ENCODE measurements at places on chromosomes 4 and X.

DNA sequence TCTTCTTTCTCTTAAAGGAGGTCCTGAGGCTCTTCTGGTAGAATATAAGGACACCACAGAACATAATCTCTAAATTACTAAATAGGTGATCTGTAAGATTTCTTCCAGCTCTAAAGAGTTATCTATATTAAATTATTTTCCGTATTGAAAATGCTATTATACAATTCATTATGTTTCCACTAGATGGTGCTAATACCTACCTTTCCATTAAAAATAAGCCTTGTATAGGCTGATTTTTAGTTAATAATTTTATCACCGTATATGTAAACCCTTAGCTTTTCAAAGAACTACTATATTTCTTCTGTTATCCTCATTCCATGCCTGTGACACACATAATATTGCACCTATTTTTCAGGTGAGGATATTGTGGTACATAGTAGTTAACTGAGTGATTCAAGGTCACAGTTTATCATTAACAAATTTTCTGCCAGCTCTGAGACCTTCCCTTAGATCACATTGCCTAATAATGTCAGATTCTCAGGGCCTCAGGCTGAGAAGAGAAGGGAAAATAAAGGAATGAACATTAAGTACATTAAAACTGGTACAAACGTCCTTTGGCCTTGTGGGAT, 138.8 kb downstream of the TEX11 start:
- peak; percentile 1 for DNase-seq

DNA sequence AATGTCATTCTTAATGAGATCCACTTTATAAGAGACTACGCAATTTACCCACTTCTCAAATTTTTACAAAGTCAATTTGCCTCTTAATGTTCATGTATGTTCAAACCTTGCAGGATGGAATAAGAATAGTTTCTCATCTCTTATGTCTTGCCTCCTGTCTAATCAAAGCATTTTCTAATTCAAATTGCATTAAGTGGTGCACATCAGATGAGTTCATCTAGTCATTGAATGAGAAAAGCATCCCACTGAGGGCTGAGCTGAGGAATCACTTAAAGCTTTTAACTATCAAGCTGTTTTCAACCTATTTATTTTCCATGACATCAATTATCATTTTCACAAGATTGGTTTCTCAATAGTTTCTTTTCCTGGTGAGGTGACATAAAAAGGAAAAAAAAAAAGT, 1964.0 kb downstream of the PCDH7 start:
- no peak for DNase-seq

- no peak for DNase-seq
Observed at GRCh38 chrX:22585831-22586230, 313.1 kb downstream of the CBLL2 start.

GRCh38 chrX:115284877-115285276, 4.6 kb upstream of the LUZP4 start:
- no peak for DNase-seq

GRCh38 chr4:15253349-15253748, 174.5 kb upstream of the C1QTNF7 start:
- no peak for DNase-seq

- DNase-seq, result no peak
Observed at GRCh38 chr4:121270389-121270788, 106.3 kb upstream of the TNIP3 start.

DNA sequence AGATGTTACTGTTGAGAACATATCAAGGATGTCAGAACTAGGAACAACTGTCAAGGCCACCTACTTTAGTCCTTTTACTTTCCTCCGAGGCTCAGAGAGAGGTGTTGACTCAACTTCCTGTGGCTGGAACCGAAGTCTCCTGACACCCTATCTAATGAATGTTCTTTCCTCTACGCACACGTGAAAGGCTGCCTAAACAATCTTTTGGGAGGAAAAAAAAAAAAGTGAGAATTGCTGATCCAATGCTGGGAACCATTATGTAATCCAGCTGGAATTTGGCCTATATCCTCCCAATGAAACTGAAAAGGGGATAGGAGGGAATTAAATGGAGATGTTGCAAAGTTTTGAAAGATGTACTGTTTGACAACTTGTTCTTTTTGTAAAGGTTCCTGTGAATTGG, 8.3 kb upstream of the MAP7D3 start:
- DNase-seq, result no peak

DNA sequence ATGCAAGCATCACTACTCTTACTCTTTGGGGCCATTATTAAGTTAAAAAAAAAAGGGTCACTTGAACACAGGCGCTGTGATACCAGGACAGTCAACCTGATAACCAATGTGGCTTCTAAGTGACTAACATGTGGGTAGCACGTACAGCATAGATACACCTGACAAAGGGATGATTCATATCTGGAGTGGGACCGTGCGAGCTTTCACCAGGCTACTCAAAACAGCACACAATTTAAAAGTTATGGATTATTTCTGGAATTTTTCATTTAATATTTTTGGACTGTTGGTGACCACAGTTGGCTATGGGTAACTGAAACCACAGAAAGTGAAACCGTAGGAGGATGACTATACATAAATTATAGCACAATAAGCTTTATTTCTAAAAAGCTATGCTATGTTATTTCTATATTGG, 113.8 kb upstream of the STIM2 start:
- DNase-seq, result no peak

DNA sequence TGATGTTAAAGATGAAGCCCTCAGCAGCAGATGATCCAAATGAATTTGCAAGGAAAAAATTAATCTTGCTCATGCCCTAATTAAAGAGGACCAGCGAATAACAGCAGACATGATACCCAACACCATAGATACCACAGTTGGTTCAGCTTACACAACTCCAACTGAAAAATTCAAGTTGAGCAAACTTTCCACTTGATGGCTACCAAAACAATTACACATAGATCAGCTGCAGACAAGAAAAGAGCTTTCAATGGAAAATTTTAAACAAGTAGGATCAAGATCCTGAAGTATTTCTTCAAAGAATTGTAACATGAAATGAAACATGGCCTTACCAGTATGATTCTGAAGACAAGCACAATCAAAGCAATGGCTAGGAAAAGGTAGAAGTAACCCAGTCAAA, 90.0 kb downstream of the KLHL13 start:
- no peak for DNase-seq

DNA sequence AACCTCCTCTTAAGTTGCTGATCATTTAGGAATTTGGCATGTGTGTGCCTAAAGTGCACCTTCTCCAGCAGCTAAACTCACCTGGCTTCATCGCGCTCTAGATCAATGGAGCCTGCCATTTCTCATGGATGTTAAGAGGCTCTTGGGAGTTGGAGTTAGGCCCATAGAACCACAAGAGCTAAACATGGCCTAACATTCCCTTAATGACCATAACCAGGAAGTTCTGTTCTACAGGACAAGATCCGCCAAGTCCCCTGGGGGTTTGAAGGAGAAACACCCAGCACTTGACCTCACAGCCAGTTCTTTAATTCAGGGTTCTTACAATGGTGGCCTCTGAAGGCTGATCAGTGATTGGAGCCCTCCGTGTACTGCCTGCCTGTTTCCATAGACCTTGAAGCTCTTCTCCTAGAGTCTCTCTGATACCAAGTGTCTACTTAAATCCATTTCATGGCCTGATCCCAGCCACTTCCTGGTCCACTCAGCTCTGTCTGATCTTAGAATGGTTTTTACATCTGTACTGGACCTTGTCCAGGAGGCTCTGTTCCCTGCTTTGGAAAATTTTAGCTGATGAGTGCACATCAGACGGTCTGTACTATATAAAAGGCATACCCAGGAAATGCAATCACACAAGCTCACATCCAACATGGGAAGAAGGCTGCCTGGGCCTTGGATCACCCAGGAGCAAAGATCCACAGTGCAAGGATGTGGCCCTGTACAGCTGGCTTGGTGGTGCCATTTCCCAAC, 45.1 kb downstream of the RPS3A start:
- no peak for DNase-seq

DNA sequence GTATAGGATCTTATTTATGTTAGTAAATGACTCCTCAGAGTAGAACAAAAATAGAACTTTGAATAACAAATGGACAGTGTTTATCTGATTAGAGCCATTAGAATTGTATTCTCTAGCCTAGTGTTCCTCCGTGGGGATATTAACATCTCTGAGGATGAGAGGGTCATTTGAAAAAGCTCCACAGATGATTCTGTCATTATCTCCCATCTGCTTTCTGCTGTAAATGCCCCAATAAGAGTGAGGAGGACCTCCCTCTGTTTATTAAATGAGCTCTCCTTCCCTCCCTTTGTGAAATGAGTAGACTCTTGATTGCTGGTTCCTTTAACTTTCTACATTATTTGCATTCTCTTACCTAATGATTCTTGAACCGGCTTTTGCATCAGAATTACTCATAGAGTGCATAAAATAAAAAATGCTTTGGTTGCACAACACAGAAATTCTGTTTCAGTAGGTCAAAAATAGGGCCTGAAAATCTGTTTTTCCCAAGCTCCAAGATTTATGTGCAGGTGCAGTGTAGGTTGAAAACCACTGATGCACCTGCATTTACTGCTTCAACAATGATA, 18.0 kb downstream of the GC start:
- DNase-seq, result no peak

GRCh38 chr4:26476545-26476944, 13.7 kb downstream of the CCKAR start:
- no peak for DNase-seq

- no peak for DNase-seq
Observed at GRCh38 chrX:45768666-45769236, 568.1 kb upstream of the DIPK2B start.
